D341Med (cell line): ENCODE measurements at places on chromosomes 2 and 18.

- DNase-seq = no peak
Measured at GRCh38 chr2:171390941-171391516, 42.8 kb downstream of the METTL8 start.

- no peak for DNase-seq
Measured at GRCh38 chr2:28656937-28657615, 94.6 kb upstream of the PPP1CB start.

DNA sequence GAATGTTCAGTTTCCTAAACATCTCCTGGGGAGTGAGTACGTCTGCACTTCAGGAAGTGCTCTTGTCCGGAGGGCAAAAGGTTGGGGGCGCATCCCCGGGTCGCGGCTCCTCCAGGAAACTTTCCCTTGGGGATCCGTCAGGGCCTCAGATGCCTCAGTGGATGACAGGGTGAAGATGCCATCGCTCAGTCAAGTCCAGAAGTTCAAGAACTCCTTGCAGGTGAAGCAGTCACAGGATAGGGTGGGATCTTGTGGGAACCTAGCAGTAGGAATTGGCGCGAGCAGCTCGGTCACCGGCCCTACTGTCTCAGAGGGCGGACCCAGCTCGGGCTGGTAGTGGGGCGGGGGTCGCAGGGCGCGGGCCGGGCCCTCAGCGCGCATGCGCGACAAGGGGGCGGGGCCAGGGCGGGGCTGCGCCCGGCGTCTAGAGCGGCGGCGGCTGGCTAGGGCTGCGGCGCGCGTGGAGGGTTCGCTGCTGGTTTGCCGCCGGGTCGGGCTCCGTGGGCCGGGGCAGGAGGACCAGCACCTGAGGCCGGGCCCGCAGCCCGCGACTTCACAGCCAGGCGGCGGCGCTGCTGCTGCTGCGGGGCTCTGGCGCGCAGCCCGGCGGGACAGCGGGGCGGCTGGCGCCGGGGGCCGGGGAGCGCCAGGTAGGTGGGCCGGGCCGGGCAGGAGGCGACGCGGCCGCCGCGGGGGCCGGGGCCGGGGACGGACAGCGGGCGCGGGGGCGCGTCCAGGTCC lies at the start of gene INPP4A:
INPP4A (plus strand) TSS at position 423 of the 741 bp plus-strand sequence. CDS start 75,191 bp downstream, outside the sequence.
- DNase-seq = peak; percentile 97

GRCh38 chr2:224671731-224672130 lies 44.4 kb downstream of the CCDC195 start:
- DNase-seq = no peak

DNA sequence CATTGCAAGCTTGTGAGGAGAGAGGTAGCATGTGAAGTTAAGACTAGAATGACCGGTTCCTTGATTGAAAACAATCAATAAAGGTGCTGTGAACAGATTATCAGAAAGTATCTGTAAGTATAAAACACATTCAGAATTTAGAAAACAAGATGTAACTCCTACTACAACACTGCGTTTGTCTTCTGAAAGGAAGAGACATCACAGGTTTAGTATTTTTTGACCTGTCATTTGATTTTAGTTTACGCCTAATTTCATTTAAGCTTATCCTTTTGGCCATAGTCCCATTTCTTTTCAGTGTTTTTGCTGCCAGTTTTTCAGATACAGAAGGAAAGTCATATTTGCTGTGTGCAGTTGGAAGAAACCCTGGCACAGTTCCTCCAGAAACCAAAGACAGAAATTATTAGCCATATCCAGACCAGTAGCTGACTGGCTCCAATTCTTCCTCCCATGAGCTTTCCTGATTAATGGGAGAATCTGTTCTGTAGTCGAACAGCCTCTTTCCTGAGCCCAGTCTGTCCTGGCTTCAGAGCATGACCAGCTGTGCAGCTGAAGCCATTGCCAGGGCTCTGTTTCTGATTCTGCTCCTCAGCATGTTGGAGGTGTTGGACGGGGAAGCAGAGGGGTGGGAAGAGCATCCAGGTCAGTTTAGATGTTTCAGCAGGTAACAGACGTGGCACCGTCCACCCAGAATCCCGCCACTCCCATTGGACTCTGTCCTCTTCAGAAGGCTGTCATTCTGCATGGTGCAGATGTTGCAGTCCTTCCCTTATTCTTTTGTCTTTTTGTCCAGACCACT lies 61.0 kb downstream of the CRIM1 start:
- DNase-seq = no peak

- DNase-seq = no peak
Measured at GRCh38 chr2:108236676-108237335, 3.0 kb upstream of the SULT1C3 start.

- no peak for DNase-seq
Measured at GRCh38 chr2:215622837-215623236, 187.0 kb upstream of the FN1 start.

DNA sequence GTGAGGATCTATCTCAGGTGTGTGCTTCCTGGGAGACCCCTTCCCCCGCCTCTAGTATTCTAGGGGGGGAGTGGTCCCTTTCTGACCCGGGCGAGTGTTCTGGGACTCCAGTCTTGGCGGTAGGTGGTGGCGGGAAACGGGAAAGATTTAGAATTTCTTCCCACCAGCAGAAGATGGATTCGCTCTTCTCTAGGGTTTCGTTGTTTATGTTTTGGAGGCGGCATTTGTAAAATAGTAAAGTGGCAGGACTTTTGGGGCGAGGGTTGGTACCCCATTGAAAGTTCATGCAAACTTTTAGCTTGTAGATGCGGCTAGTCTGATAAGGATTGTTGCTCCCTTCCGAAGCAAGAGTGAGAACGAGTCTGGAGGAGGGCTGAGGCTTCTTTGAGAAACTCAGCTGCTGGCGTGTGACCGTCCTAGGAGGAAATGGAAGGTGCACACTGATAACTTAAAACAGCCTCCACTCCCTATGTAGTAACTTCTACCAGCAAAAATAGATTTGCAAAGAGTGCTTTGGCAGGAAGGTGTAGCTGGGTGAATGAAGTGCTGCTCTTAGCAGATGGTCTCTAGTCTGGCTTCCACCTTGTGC lies 412 bp downstream of the GPD2 start:
- DNase-seq = no peak

DNA sequence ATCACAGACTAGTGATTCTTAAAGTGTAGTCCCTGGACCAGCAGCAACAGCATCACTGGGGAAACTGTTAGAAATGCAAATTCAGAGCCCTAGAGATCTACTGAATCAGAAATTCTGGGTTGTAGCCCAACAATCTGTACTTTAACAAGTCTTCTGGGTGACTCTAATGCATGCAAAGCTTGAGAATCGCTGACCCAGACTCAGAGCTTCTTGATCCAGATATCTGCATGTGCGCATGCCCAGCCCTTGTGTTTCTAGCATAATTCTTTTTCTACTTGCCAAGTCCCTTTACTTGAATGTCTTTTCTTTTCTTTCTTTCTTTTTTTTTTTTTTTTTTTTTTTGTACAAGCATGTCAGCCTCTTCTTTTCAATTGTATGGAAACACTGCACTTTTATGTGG lies 60.4 kb downstream of the FIGN start:
- no peak for DNase-seq

DNA sequence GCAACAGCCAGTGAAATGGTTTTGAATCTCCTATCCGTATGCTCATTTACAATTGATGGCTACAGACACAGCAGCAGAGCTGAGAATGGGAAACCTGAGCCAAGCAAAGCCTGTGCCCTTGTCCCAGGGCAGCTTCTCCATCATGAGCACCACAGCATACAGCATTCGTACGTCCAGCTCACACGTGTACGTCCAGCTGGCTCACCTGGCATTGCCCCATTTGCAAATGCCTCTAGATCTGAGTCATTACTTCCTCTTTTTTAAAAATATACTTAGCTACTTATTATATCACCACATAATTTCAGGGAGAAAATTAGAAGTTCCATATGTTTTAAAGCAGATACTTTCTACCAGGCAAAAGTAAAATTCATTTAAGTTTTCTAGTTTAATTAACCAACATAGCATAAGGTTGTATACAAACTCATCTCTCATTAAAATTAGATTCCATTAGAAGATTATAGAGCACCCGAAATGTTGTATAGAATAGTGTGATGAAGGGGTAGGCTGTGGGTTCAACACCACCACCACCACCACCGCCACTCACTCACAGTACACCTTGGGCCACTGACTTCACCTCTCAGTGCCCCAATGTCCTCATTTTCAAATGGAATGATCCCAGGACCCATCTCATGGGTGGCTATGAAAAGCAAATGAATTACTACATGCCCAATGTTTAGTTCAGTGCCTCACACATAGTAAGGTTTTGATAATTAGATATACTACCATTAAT lies 31.4 kb upstream of the TMEM177 start:
- no peak for DNase-seq

DNA sequence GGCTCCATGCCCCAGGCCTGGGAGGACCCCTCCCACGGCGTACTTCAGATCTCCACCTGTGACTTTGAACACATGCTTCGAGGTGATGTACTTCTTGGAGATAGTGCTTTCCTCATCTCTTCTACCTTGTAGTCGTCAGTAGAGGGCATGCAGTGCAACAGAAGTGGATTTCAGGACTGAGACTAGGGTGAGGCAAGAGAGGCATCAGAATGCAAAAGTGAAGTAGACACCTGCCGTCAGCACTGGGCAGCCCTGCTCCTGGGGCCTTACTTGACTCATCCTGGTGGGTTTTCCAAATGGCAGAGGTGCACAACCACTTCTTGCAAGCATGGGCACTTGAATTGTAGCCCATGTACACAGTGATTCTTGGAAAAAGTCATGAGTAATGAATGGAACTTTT lies 258.8 kb downstream of the NEDD4L start:
- no peak for DNase-seq
